NCI-H2081 (cell line): ENCODE measurements at places on chromosomes 3 and 15.

- no peak for DNase-seq
Measured at GRCh38 chr3:757711-758110, 335.1 kb upstream of the CNTN6 start.

DNA sequence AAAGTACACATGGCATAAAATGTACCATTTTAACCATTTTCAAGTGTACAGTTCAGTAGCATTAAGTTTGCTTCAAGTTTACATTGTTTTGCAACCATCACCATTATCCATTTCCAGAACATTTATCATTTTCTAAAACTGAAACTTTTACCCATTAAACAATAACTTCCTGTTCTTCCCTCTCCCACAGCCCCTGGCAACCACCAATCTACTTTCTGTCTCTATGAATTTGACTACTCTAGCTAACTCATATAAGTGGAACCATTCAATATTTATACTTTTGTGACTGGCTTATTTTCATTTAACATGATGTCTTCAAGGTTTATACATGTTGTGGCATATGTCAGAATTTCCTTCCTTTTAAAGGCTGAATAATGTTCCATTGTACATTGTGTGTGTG, 19.9 kb downstream of the TMEM62 start:
- no peak for DNase-seq

DNA sequence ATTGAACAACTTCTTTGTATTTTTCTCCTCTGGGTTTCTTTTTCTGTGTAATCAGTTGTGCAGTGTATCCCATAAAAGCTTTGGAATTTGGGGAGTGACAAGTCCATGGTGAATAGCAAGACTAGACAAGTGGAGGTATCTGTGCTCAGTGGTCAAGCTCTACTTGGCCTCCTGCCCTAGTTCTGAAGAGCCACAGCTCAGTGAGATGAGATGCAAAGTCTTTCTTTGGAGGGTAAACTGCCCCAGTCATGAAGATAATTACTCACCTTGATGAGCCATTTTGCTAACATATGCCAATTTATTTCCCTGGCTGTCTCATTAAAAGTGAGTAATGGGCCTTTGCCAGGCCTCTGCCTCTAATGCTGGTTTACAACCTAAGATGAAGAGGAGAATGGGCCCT, 271.2 kb upstream of the TRIM42 start:
- no peak for DNase-seq

DNA sequence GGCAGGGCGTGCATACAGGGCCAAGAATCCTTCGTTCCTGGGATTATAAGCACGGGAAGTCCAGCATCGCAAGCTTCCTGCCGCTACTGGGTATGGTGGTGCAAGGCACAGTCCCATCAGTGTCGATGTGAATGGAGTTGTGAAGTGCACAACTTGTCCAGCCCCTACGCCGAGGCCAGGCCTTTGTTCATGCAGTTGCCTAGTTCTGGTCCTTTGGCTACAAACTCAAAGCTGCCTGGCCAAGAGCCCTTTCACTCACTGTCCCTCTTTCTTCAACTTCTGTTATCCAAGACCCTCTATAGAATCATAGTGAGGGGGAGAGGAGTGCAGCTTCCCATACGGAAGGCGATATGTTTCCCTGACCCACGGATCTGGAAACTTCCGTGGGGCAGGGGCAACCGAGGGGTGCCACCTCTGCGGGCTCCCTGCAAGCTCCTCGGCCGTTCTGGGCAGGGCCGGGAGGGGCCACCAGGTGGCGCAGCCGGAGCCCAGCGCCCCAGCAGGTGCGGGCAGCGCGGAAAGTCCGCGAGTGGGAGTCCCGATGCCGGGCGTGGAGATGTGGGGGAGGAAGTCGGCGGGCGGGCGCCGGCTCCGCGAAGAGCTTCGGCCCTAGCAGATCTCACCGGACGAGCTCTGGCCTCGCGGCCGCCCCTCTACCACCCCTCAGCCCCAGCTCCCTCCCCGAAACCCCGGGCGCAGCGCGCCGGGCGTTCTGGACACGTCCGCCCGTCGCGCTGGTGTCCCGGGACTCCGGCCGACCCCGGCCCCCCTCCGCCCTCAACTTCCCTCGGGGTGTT, 693 bp downstream of the RASGRP1 start:
- peak; percentile 53 for DNase-seq

DNA sequence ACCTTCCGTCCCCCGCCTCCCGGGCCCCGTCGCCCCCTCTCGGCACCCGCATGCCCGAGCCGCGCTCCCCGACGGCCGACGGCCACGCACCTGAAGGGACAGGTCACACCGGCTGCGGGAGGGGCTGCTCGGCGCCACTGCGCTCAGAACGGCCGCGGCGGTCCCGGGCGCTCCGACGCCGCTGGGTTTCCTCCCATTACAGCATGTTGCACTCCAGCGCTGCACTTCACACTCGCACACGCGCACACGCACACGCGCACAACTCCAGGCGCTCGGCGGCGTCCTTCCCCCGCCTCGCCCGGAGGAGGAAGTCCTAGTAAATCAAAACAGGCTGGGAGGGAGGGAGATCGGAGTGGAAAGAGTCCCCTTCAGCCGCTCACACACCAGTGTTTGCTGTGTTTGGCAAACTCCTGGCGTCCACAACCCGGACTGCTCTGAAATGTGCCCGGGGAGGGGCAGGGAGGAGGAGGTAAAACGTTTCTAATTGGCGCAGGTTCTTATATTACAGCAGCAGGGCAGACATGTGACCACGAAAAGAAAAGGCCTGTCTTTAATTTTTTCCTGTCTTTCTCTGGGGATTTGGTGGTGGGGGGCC, 76.7 kb upstream of the VGLL4 start:
- peak; percentile 29 for DNase-seq

GRCh38 chr15:65389226-65389625, 11.4 kb upstream of the IGDCC3 start:
- no peak for DNase-seq

DNA sequence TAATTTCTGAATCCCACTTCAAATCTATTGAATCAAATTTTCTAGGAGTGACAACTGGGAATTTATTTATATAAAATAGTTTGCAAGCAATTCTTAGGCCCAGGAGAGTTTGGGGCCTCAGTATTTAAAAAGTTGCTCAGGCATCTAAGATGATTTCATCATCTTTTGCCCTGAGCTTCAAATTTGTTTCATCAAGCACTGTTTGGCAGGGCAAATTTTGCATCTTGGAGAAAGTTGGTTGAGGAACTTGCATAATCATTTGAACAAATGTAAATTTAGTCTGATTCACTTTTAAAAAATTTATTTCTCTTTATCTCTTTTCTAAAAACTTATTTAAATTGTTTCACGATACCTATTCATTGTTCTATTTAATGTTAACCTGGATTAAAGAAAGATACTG, 702.8 kb downstream of the SI start:
- no peak for DNase-seq

DNA sequence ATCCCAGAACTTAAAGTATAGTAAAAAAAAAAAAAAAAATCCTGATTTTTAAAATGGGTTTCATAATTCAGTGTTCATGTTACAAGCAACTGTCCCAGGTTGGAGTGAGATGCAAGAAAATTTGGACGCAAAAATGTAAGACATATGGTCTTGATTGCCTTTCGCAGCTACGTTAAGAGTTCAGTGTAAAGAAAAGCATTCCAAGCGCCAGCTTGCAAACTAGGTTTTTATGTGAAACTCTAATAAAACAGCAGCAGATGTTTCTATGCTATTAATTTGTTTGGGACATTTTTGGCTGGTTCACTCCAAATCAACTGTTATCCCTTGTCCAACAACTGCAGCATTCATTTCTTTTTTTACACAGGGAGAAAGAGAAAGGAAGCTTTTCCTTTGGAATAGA, 957.8 kb downstream of the ROBO1 start:
- DNase-seq: no peak

DNA sequence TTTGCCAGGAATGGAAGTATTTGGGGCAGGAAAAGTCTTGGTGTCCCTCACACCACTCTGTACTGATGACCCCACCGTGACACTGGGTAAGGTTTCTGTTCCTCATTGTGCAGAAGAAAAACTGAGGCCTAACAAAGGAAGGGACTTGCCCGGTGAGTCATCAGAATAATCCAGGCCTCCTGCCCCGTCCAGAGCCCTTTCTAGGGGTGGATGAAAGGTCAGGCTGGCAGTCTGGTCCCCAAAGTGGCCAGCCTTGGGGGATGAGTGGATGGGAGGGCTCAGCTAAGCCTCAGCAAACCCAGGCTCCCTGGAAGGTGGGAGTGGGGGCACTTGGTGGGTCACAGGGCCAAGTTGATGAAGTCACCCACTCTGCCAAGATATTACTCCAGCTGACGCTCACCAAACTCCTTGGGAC, 2.3 kb upstream of the DNAH1 start:
- DNase-seq: no peak

DNA sequence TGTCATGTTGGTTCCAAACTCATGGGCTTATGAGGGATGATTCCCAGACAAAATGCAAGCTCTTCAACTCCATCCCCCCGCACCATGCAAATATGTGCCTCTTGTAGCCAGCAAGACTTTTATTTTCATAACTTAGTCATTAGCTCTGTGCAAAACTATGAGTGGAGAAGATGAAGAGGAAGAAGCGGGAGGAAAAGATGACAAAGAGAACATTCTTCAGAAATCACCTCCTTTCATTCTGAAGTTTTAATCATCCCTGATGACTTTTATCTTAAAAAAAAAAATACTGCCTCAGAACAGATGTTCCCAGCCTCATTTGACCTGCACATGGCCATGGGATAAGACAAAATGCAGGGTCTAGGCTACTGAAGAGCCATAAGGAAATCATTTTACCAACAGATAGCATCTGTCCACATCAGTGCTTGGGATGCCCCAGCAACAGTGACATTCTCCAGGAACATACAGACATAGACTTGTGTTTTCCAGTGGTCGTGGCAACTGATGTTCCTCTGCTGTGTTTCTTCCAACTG, 145.5 kb downstream of the WNT5A start:
- DNase-seq: no peak

DNA sequence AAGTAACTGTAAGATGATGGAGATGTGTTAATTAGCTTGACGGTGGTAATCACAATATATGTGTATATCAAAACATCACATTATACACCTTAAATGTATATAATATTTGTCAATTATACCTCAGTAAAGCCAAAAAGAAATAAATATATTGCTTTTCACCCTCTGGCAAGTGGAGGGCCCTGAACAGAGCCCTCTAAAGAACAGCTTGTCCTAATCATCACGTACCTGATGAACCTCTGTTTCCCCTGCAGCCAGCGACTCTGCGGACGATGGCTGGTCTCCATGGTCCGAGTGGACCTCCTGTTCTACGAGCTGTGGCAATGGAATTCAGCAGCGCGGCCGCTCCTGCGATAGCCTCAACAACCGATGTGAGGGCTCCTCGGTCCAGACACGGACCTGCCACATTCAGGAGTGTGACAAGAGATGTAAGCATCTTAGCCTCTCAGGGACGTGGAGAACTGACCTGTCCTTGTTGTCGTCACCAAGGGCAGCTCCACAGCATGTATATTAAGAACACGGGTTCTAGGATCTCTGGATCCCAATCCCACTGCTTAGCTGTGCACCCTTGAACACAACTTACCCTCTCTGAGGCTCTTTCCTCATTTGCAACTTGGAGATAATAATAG, 6.3 kb downstream of the THBS1 start:
- no peak for DNase-seq
